Glutamatergic neuron (in vitro differentiated cells): ENCODE measurements at places on chromosomes 3 and 15. TPM values are rescaled to one million over a fixed set of nuclear protein-coding genes. Genes with fewer than 3 reads are reported as not detected.
A peak's percentile ranks its signal among the peaks of the same experiment; 100 is the strongest.

GRCh38 chr3:173257797-173258196 lies 116.8 kb upstream of the SPATA16 start:
- peaks cover 3% of the 10 kb centered on the region for H3K27me3 ChIP-seq
- H3K4me3 ChIP-seq = no peak overlapping the region
- H3K4me1 ChIP-seq = no peaks in the 10 kb centered on the region
- no peaks in the 10 kb centered on the region for H3K36me3 ChIP-seq
- no peak overlapping the region for H3K27ac ChIP-seq

DNA sequence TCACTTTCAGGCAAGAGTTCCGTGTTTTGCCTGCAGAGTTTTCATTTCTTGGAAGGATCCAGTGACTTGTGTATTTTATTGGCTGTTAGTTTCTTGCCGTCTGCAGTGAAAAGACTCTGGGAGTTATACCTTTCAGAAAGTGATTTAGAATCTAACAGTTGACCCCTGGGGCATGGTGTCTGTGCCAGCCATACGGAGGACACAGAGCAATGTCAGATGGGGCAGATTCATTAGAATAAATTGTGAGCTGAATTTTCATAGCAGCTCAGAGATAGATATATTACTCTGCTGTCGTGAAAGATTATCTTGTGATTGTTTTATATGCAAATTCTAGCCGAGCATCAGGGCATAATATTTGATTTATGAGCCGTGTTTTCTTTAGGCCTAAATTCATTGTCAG lies 131.6 kb downstream of the SV2B start:
- no peaks in the 10 kb centered on the region for H3K36me3 ChIP-seq
- DNase-seq = no peak
- H3K4me1 ChIP-seq = peaks cover 4% of the 10 kb centered on the region
- no peaks in the 10 kb centered on the region for H3K27me3 ChIP-seq
- no peak overlapping the region for H3K4me3 ChIP-seq

GRCh38 chr15:77907824-77908751 lies 169.4 kb downstream of the TBC1D2B start:
- DNase-seq = peak; percentile 76
- H3K27me3 ChIP-seq = no peaks in the 10 kb centered on the region
- H3K36me3 ChIP-seq = no peaks in the 10 kb centered on the region
- peak overlapping the region; percentile 52 for H3K27ac ChIP-seq
- H3K4me3 ChIP-seq = no peak overlapping the region
- peaks cover 12% of the 10 kb centered on the region for H3K4me1 ChIP-seq

C3orf20 gene
- total RNA-seq = not detected

DNAH1 gene
- total RNA-seq = 8.9 TPM

DNA sequence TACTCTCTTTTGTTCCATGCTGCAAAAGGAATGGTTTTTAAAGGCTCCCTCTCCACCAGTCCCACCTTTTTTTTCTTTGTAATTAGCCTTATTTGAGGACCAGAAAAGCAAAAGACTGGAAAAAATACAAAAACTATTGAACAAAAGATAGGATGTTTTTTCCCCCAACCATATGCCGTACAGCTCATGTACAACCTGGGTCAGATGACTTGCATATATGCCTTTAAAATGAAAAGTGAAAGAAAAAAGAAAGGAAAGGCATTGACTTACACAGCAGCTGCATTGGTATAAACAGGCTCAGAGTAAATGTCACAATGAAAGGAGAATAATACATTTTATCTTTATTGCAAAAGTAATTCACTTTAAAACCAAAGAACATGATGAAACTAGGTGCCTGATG lies 69.5 kb upstream of the CMC1 start:
- DNase-seq = no peak
- no peaks in the 10 kb centered on the region for H3K27me3 ChIP-seq
- H3K4me3 ChIP-seq = no peak overlapping the region
- no peaks in the 10 kb centered on the region for H3K36me3 ChIP-seq
- H3K27ac ChIP-seq = no peak overlapping the region

GRCh38 chr3:28841441-28841840 lies 439.4 kb upstream of the RBMS3 start:
- no peak overlapping the region for H3K27ac ChIP-seq
- no peak overlapping the region for H3K4me3 ChIP-seq
- no peaks in the 10 kb centered on the region for H3K36me3 ChIP-seq
- DNase-seq = no peak
- peaks cover 9% of the 10 kb centered on the region for H3K4me1 ChIP-seq

GRCh38 chr3:122063908-122064307 lies 8.7 kb downstream of the CD86 start:
- H3K27ac ChIP-seq = no peak overlapping the region
- H3K36me3 ChIP-seq = no peaks in the 10 kb centered on the region
- H3K4me3 ChIP-seq = no peak overlapping the region
- no peak for DNase-seq

DNA sequence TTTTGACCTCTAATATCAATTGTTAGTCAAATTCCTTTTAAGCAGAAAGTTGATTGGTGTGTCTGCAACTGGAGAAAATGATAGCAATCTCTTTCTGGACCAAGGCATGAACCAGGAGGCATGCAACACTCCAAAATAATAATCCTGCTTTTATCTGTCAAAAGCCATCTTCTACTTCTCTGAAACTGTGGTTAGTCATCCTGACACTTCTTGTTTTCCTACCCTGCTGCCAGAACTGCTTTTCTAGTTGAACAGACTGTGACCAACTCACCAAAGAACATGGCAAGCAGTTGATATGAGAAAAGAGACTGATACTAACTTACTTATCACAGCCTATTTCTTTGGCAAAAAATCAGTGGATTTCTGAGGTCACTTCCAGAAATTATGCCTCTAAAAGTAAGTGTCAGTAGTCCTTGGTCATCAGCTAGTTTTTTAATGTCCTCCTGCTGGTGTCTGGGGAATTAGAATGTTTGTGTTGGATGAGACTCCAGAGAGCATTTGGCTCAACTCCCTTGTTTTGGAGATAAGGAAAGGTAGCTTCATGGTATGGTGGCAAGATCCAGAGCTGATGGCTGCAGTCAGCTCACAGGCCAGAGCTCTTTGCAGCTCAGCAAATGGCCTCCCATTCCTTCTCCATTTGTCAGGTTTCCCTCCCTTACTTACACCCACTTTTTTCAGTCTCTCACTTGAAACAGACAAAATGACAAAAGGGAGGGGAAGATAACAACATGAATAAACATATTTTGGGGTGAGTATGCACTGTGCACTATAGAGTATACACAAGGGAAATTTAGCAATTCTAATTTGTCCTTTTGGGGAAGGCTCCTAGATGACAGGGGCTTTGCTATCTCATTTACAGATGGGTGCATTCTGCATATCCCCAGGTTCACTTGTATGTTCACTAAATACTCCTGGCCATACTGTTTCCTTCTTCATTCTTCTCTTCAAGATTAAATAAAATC lies 7.0 kb downstream of the CRYGS start:
- DNase-seq = no peak
- no peaks in the 10 kb centered on the region for H3K36me3 ChIP-seq
- H3K4me3 ChIP-seq = no peak overlapping the region
- H3K27me3 ChIP-seq = no peaks in the 10 kb centered on the region
- peaks cover 7% of the 10 kb centered on the region for H3K4me1 ChIP-seq

- peaks cover 7% of the 10 kb centered on the region for H3K27me3 ChIP-seq
- H3K4me3 ChIP-seq = no peak overlapping the region
- H3K36me3 ChIP-seq = no peaks in the 10 kb centered on the region
- peaks cover 22% of the 10 kb centered on the region for H3K4me1 ChIP-seq
- DNase-seq = no peak
- H3K27ac ChIP-seq = no peak overlapping the region
Measured at GRCh38 chr15:78208341-78208844, 26.0 kb downstream of the ACSBG1 start.

TMEM158 gene
- total RNA-seq = 7.8 TPM

GRCh38 chr3:125470671-125471070 lies 49.3 kb downstream of the SNX4 start:
- no peak for DNase-seq
- H3K4me1 ChIP-seq = no peaks in the 10 kb centered on the region
- H3K27me3 ChIP-seq = no peaks in the 10 kb centered on the region
- no peak overlapping the region for H3K4me3 ChIP-seq

- H3K4me1 ChIP-seq = peaks cover 14% of the 10 kb centered on the region
- H3K27me3 ChIP-seq = peaks cover 2% of the 10 kb centered on the region
- no peak overlapping the region for H3K4me3 ChIP-seq
- no peak for DNase-seq
- H3K27ac ChIP-seq = no peak overlapping the region
Measured at GRCh38 chr15:72482275-72482674, 8.1 kb downstream of the ARIH1 start.

OR5AC2 gene
- not detected for total RNA-seq

- no peaks in the 10 kb centered on the region for H3K27me3 ChIP-seq
- DNase-seq = no peak
- H3K27ac ChIP-seq = no peak overlapping the region
- peaks cover 4% of the 10 kb centered on the region for H3K4me1 ChIP-seq
- H3K36me3 ChIP-seq = no peaks in the 10 kb centered on the region
Measured at GRCh38 chr15:46815765-46816164, 901.5 kb upstream of the SEMA6D start.

GRCh38 chr3:45273681-45274515 lies 47.8 kb upstream of the TMEM158 start:
- H3K36me3 ChIP-seq = peaks cover 7% of the 10 kb centered on the region
- H3K4me1 ChIP-seq = peaks cover 6% of the 10 kb centered on the region
- DNase-seq = no peak
- no peak overlapping the region for H3K27ac ChIP-seq
- H3K4me3 ChIP-seq = no peak overlapping the region

DNA sequence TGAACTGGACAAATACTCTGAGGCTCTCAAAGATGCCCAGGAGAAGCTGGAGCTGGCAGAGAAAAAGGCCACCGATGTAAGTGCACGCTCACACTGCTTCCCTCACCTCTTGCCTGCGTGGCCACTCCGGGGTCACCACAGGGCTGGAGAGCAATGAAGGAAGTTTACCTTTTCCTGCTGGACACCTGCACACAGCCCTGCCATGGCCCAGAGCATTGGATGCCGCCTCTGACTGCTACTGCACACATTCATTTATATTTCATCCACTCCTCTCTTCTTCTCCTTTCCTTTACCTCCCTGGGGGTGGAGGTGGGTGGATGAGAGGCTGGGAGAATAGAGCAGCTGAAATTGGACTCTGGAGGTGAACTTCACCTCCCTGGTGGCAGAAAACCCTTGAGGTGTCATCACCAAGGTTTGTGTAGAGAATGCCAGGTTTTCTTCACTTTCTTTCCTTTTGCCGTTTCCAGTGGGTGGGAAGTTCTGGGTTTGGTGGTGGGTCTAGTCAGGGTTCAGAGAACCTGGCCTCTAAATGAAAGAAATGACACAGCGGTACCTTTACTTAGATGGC lies 1.6 kb downstream of the TPM1 start:
- DNase-seq = no peak
- H3K27me3 ChIP-seq = peaks cover 21% of the 10 kb centered on the region
- H3K4me3 ChIP-seq = peak overlapping the region; percentile 89
- H3K4me1 ChIP-seq = peaks cover 12% of the 10 kb centered on the region
- no peak overlapping the region for H3K27ac ChIP-seq

GRCh38 chr3:156297582-156297981 lies 177.2 kb downstream of the KCNAB1 start:
- no peak overlapping the region for H3K27ac ChIP-seq
- peak; percentile 25 for DNase-seq
- peaks cover 32% of the 10 kb centered on the region for H3K4me1 ChIP-seq
- H3K4me3 ChIP-seq = peak overlapping the region; percentile 48
- H3K27me3 ChIP-seq = peaks cover 2% of the 10 kb centered on the region

DNA sequence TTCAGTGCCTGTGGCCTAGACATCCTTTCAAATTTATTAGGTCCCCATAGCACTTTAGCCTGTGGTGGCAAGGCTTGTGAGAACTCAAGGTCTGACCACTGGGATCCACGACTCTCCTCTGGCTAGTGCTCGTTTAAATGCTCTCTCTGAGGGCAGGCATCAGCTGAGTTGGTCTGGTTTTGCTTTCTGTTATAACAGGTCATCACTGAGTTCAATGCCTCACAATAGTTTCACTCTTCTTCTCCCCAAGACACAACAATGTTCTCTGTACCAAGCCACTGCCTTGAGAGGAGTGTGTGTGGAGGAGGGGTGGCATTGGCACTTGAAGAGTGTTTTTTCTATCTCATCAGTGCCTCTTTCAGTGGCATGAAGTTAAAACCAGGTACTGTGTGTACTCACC lies 7.6 kb downstream of the OR5K4 start:
- H3K4me3 ChIP-seq = no peak overlapping the region
- peaks cover 18% of the 10 kb centered on the region for H3K36me3 ChIP-seq
- no peaks in the 10 kb centered on the region for H3K4me1 ChIP-seq
- no peak overlapping the region for H3K27ac ChIP-seq

DNA sequence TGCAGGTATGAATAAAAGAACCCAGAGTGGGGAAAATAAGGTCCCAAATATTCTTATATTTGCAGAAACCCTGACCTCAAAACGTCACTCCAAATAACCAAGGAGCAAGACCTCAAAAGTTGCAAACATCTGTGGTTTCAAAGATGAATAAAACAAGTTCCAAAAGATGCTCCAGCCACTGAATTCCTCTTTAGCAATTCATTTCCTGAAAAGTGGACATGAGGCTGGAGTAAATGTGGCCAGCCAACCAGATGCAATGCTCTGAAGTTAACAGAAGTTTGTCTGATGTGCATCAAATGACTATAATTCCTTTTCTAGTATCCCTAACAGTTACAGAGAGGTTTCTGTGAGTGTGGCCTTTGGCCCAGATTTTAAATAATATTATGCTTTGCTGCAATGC lies 71.2 kb upstream of the WNT5A start:
- no peak overlapping the region for H3K4me3 ChIP-seq
- peaks cover 3% of the 10 kb centered on the region for H3K4me1 ChIP-seq

MON1A gene
- 15.4 TPM for total RNA-seq

GRCh38 chr15:82132096-82132495 lies 86.3 kb upstream of the MEX3B start:
- H3K27me3 ChIP-seq = no peaks in the 10 kb centered on the region
- no peak for DNase-seq
- no peaks in the 10 kb centered on the region for H3K4me1 ChIP-seq
- no peak overlapping the region for H3K4me3 ChIP-seq
- H3K36me3 ChIP-seq = no peaks in the 10 kb centered on the region
- H3K27ac ChIP-seq = no peak overlapping the region
